Activated naive CD8-positive, alpha-beta T cell treated with anti-CD3 and anti-CD28 coated beads, Interleukin-2, amount 50 U/mL, for 24 hours (primary cell): ENCODE measurements at places on chromosomes 7 and 10.
A peak's percentile ranks its signal among the peaks of the same experiment; 100 is the strongest.

- no peaks in the 10 kb centered on the region for H3K4me1 ChIP-seq
- no peaks in the 10 kb centered on the region for H3K27me3 ChIP-seq
- no peak overlapping the region for H3K27ac ChIP-seq
- no peak overlapping the region for H3K4me3 ChIP-seq
Measured at GRCh38 chr7:83976302-83976701, 218.3 kb downstream of the SEMA3A start.

- no peak overlapping the region for H3K4me3 ChIP-seq
- no peaks in the 10 kb centered on the region for H3K36me3 ChIP-seq
- no peak for DNase-seq
Measured at GRCh38 chr7:80403686-80404241, 108.1 kb downstream of the GNAT3 start.

DNA sequence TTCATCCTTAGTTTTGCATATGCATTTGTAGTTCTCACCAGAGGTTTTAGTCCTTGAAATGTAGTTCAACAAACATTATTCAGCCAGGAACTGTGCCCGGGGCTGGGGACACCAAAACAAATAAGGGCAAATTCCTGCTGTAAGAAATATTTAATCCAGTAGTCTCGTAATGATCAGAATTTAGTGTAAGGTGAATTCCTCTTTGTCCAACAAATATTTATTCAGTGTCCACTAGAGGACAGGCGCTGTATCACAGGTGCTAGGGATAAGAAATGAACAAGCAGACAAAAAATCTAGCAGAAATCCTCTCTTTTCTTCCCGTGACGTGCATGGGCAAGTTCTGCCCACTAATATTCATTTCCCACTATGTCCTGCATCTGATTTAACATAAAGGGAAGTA is 17.6 kb downstream of the LGI1 start:
- DNase-seq, result no peak
- no peak overlapping the region for H3K4me3 ChIP-seq
- H3K36me3 ChIP-seq, result no peaks in the 10 kb centered on the region
- no peak overlapping the region for H3K27ac ChIP-seq
- H3K27me3 ChIP-seq, result peaks cover 14% of the 10 kb centered on the region
- no peaks in the 10 kb centered on the region for H3K4me1 ChIP-seq

DNA sequence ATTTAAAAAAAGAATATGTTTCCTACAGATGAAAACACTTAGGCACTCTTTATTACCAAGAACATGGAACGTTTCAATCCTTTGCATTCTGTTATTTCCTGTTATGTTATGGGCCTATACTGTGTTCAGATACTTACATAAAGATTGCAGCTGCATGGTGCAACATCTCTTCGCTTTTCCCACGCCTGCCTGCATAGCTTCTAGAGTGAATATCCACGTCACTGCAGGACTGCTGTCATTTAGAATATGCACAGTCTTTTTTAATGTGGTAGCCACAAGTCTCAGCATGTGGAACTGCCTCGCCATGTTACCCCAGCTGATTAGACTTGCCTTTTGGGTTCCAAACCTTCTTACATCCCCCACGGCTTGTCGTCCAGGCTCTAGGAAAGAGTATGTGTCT is 69.6 kb upstream of the GATA3 start:
- no peaks in the 10 kb centered on the region for H3K4me1 ChIP-seq
- no peak overlapping the region for H3K27ac ChIP-seq
- no peak for DNase-seq
- no peak overlapping the region for H3K4me3 ChIP-seq
- peaks cover 19% of the 10 kb centered on the region for H3K36me3 ChIP-seq

- no peak for DNase-seq
- peaks cover 6% of the 10 kb centered on the region for H3K4me1 ChIP-seq
- H3K27me3 ChIP-seq, result peaks cover 7% of the 10 kb centered on the region
Measured at GRCh38 chr7:93046641-93047040, 71.1 kb downstream of the SAMD9 start.

DNA sequence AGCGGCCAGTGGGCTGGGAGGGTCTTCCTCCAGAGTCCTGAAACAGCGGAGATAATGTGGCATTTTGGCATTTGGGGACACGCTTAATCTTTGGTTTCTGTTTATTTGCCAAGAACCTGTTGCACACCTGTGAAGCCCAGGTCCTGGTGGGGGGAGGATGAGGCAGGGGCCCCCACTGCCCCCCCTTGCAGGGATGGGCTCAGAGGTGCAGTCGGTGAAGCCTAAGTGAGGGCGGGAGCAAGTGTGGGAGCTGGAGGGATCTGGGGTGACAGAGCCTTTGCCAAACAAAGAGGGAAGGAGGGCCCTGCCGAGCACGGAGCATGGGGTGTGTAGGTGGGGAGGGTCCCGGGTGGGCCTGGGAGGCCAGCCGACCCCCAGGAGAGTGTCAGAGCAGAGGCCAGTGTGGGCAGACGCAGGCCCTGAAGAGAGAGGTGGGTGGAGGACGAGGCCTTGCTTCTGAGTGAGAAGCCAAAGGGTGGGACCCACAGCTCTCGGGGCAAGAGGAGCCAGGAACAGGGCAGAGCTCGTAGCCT is 62.1 kb upstream of the ADGRA1 start:
- no peak for DNase-seq
- H3K27ac ChIP-seq, result no peak overlapping the region
- H3K4me3 ChIP-seq, result no peak overlapping the region
- no peaks in the 10 kb centered on the region for H3K4me1 ChIP-seq
- H3K27me3 ChIP-seq, result peaks cover 5% of the 10 kb centered on the region

- no peak overlapping the region for H3K4me3 ChIP-seq
- H3K4me1 ChIP-seq, result no peaks in the 10 kb centered on the region
- H3K27ac ChIP-seq, result no peak overlapping the region
- no peak for DNase-seq
- H3K36me3 ChIP-seq, result no peaks in the 10 kb centered on the region
- peaks cover 4% of the 10 kb centered on the region for H3K27me3 ChIP-seq
Measured at GRCh38 chr7:144001543-144001942, 1.4 kb downstream of the OR6B1 start.

- H3K27me3 ChIP-seq, result peaks cover 18% of the 10 kb centered on the region
- no peaks in the 10 kb centered on the region for H3K36me3 ChIP-seq
- DNase-seq, result no peak
- H3K4me1 ChIP-seq, result peaks cover 10% of the 10 kb centered on the region
- no peak overlapping the region for H3K27ac ChIP-seq
Measured at GRCh38 chr10:25078658-25079431, 62.4 kb downstream of the THNSL1 start.

DNA sequence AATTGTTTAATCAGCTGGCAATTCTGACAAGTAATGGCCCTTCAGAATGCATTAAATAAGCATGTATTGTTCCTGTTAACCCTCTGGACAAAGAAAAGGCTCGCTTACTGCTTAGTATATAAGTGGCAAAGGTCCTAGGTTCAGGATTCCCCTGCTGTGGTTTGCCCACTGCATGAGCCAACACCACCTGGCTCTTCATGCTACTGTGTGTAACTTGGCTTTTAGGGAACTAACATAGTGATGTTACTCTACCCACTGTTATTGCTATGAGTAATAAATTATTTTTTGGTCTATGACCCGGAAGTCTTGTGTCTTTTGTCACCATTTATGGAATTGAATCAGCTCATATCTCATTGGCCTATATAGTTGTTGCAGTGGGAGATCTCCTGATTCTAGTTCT is 791.7 kb upstream of the PHF14 start:
- no peak overlapping the region for H3K4me3 ChIP-seq
- H3K27ac ChIP-seq, result no peak overlapping the region
- H3K27me3 ChIP-seq, result no peaks in the 10 kb centered on the region
- DNase-seq, result no peak
- no peaks in the 10 kb centered on the region for H3K36me3 ChIP-seq

DNA sequence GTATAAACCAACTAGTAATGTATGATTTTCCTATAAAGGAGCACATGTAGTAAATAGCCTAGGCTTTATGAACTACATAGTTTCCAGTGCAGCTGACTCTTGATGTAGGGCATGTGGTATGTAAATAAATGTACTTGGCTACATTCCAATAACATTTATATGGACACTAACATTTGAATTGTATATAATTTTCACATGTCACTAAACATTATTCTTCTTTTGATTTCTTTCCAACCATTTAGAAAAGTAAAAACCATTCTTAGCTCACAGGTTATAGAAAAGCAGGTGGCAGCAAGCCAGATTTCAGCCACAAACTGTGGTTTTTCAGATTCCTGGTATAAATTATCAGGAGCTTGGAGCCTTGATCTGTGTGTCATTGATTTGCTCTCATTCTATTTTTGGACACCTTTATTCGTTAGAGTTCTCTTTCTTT is 1182.0 kb downstream of the CNTNAP2 start:
- H3K27ac ChIP-seq, result no peak overlapping the region
- no peaks in the 10 kb centered on the region for H3K27me3 ChIP-seq
- no peak for DNase-seq
- no peaks in the 10 kb centered on the region for H3K4me1 ChIP-seq
- no peaks in the 10 kb centered on the region for H3K36me3 ChIP-seq

- H3K4me1 ChIP-seq, result no peaks in the 10 kb centered on the region
- H3K4me3 ChIP-seq, result no peak overlapping the region
- H3K27me3 ChIP-seq, result peaks cover 25% of the 10 kb centered on the region
- H3K36me3 ChIP-seq, result no peaks in the 10 kb centered on the region
- no peak for DNase-seq
Measured at GRCh38 chr7:90239050-90239449, 5.9 kb upstream of the CFAP69 start.

- no peak overlapping the region for H3K27ac ChIP-seq
- no peak overlapping the region for H3K4me3 ChIP-seq
- peaks cover 14% of the 10 kb centered on the region for H3K4me1 ChIP-seq
- DNase-seq, result no peak
- H3K27me3 ChIP-seq, result no peaks in the 10 kb centered on the region
Measured at GRCh38 chr10:32417911-32418547, 27.9 kb upstream of the CCDC7 start.

GRCh38 chr7:68408873-68409272 is 1189.4 kb upstream of the AUTS2 start:
- H3K27ac ChIP-seq, result no peak overlapping the region
- H3K36me3 ChIP-seq, result no peaks in the 10 kb centered on the region
- DNase-seq, result no peak
- H3K4me3 ChIP-seq, result no peak overlapping the region
- H3K27me3 ChIP-seq, result no peaks in the 10 kb centered on the region
- no peaks in the 10 kb centered on the region for H3K4me1 ChIP-seq

GRCh38 chr10:44397476-44398225 is 12.8 kb upstream of the CXCL12 start:
- peaks cover 10% of the 10 kb centered on the region for H3K27me3 ChIP-seq
- H3K4me1 ChIP-seq, result no peaks in the 10 kb centered on the region
- no peak overlapping the region for H3K4me3 ChIP-seq
- no peaks in the 10 kb centered on the region for H3K36me3 ChIP-seq
- DNase-seq, result no peak
- no peak overlapping the region for H3K27ac ChIP-seq

DNA sequence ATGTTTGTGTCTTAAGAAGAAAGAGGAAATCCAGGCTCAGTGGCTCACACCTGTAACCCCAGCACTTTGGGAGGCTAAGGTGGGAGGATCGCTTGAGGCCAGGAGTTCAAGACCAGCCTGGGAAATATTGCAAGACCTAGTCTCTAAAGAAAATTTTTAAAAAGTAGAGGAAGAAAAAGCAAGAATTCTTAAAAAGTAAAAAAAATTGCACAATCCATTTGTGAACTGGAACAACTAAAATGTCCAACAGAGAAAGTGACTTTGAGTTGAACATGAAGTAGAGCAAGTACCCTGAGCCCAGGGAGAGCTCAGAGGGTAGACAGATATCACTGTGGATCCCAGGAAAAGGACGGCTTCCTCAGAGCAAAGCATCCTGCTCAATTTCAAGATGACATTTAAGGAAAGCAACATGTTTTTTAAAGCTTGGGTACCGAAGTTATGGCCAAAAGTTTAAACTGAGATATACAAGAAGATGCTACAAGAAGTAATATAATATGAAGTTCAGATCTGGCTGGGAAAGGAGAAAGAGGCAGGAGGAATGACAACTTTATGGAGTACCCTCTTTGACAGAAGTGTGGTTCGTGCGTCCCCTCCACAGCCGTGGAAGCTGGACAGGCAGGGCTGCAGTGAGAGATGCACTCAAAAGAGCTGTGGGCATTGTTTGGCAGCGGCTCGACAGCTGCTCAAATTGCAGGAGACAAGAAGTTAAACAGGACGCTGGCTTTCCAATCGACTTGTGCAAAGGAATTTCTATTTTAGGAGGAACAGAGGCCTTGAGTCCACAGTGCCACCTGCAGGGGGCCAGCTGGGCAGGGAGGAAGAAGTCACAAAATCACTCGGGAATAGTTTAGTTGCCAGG is 201.3 kb downstream of the JCAD start:
- no peak overlapping the region for H3K27ac ChIP-seq
- H3K4me3 ChIP-seq, result no peak overlapping the region
- H3K4me1 ChIP-seq, result peaks cover 2% of the 10 kb centered on the region
- no peaks in the 10 kb centered on the region for H3K36me3 ChIP-seq

- no peak overlapping the region for H3K4me3 ChIP-seq
- no peaks in the 10 kb centered on the region for H3K36me3 ChIP-seq
- H3K4me1 ChIP-seq, result peaks cover 10% of the 10 kb centered on the region
- DNase-seq, result no peak
- no peaks in the 10 kb centered on the region for H3K27me3 ChIP-seq
- no peak overlapping the region for H3K27ac ChIP-seq
Measured at GRCh38 chr10:132381741-132382140, 15.3 kb upstream of the PWWP2B start.

DNA sequence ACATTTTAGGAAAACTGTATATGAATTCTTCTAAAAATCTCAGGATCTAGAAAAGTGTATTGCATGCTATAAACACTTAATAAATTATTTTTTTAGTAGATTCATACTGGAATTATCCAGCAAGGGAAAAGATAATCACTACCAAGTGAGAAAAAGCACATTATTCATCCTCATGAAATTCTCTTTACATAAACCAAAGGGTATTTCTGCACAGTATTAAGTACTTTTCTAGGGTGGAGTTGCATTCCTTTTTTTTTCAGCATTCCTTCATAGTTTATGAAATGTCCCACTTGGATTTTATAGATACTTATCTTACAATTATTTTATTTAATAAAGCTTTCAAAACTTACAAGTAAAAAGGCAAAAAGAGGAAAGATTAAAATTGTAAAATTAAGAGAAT is 403.3 kb downstream of the HGF start:
- H3K36me3 ChIP-seq, result no peaks in the 10 kb centered on the region
- DNase-seq, result no peak
- no peak overlapping the region for H3K27ac ChIP-seq
- H3K4me1 ChIP-seq, result no peaks in the 10 kb centered on the region

- peak; percentile 49 for DNase-seq
- H3K4me1 ChIP-seq, result no peaks in the 10 kb centered on the region
- H3K27ac ChIP-seq, result no peak overlapping the region
Measured at GRCh38 chr7:131945313-131945911, 389.0 kb upstream of the PODXL start.

GRCh38 chr10:8380833-8381496 is 326.5 kb downstream of the GATA3 start:
- H3K4me1 ChIP-seq, result no peaks in the 10 kb centered on the region
- H3K27ac ChIP-seq, result no peak overlapping the region
- H3K4me3 ChIP-seq, result no peak overlapping the region
- DNase-seq, result no peak

- no peaks in the 10 kb centered on the region for H3K27me3 ChIP-seq
- H3K27ac ChIP-seq, result peak overlapping the region; percentile 89
- peaks cover 17% of the 10 kb centered on the region for H3K4me1 ChIP-seq
- DNase-seq, result no peak
- H3K4me3 ChIP-seq, result peak overlapping the region; percentile 97
- H3K36me3 ChIP-seq, result peaks cover 17% of the 10 kb centered on the region
Measured at GRCh38 chr7:120949998-120950538, 509 bp upstream of the ING3 start.

GRCh38 chr7:153457746-153458145 is 594.5 kb upstream of the DPP6 start:
- H3K27ac ChIP-seq, result no peak overlapping the region
- H3K36me3 ChIP-seq, result no peaks in the 10 kb centered on the region
- no peaks in the 10 kb centered on the region for H3K27me3 ChIP-seq
- H3K4me1 ChIP-seq, result no peaks in the 10 kb centered on the region

- H3K36me3 ChIP-seq, result no peaks in the 10 kb centered on the region
- peak; percentile 14 for DNase-seq
- no peak overlapping the region for H3K27ac ChIP-seq
- H3K4me3 ChIP-seq, result peak overlapping the region; percentile 61
- H3K27me3 ChIP-seq, result peaks cover 68% of the 10 kb centered on the region
Measured at GRCh38 chr7:132575419-132575981, 770 bp downstream of the PLXNA4 start.
